ENCODE measurements at places on chromosomes 16 and 17.

DNA sequence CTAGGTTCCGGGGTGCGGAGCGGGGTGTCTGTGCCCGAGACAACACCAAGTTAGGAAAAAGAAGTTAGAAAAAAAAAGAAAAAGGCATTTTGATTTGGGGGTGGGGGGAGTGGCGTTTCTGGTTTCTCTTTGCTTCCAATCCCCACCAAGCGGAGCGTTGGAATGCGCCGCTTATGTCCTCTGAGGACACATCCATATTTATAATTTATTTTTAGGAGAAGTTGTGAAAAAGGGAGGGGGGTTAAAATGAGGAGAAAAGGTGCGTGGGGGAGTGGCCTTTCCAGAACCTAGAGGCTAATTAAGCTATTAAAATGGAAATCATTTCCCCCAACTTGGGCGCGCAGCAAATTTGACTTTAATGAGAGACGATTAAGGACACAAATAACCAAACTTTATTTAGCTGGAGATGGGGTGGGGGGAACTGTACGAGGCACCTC lies 232.1 kb downstream of the MRTFB start:
- no peak for DNase-seq

- no peak for DNase-seq
Observed at GRCh38 chr17:77147357-77147801, 6.6 kb downstream of the SEC14L1 start.

DNA sequence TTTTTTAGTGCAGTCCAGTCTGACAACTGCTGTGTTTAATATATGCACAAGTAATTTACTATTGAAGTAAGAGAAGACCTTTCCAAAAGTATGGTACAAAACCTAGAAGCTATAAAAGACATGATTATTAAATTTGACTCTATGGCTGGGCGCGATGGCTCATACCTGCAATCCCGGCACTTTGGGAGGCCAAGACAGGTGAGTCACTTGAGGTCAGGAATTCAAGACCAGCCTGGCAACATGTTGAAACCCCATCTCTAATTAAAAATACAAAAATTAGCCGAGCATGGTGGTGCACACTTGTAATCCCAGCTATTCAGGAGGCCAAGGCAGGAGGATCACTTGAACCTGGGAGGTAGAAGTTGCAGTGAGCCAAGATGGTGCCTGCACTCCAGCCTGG lies 41.4 kb upstream of the VWA3A start:
- DNase-seq = no peak

DNA sequence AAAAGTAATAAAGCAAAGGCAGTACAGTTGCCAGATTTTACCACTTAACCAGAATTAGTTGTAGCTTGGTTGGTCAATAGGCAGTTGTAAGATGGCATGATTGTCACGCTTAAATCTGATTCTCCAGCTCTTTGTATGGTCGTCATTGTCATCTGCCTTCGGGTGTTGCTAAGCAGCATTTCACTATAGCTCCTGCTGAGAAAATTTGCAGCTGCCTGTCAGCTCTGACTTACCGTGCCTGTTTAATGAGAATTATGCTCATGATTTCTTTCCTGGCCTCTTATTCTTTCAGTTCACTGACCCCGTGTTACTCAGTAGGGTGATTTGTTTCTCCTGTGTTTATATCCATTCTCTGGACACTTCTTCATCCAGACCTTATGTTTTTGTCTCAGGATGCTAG lies 66.7 kb downstream of the TANGO6 start:
- DNase-seq = no peak

DNA sequence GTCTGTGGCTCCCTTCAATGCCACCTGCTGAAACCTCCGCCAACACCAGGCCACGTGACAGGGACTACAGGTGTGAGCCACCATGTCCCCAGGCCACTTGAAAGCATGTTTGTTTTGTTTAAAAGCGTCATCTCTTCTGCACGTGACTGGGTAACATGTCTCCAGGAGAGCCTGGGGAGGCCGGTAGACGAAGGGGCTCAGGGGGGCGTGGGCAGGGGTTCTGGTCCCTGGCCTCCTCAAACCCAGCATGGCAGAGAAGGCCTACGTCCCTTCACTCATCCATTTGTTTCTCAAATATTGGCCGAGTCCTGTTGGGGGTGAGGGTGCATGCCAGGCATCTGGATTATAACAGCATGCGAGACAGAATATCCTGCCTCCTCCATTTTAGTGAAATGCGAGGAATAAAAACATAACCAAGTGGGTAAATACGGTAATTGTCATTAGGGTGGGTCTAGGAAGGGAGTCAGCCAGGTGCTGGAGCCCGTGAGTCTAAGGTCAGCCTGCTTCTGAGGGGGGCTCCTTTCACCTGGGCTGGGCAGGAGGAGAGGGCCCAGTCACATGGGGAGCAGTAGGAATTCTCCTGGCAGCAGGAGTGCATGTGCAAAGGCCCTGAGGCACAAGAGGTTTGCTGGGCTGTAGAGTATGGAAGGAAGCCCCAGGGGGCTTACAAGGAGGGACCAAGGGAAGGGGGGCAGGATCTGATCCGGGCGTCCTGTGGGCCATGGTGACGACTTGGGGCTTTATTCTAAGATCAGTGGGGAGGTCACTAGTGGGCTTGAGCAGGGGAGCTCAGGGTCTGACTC lies 26.8 kb upstream of the CIBAR2 start:
- no peak for DNase-seq

GRCh38 chr17:66655461-66655860 lies 179.5 kb upstream of the CACNG5 start:
- no peak for DNase-seq

- no peak for DNase-seq
Observed at GRCh38 chr16:29821643-29822115, 1.4 kb downstream of the MVP start.

DNA sequence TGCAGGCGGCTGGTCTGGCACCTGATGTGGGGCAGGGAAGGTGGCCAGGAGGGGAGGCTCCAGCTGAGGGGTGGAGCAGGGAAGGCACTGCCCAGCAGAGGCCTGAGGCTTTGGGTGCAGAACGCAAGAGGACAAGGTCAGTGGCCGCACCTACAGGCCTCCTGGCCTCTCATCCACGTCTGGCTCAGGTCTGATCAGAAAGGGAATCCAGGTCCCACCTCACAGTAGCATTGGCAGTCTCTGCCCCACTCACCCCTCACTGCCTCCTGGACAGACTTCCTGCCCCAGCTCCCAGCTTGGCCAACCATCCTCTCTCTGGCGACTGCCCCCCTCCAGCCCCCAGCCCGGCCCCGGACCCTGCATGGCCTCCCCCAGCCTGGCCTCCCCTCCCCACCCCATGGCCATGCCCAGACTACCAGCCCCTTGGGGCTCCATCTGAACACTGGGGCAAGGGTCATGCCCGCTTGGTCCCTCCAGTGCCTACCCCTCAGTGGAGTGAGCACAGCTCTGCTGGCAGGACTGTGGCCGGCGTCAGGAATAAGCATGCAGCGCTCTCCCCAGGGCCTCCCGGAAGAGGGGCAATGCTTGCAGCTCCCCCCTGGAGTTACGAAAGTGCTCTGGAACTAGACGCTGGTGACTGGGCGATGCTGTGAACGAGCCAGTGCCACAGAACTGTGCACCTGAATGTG lies 4.6 kb downstream of the UTS2R start:
- DNase-seq = no peak

- DNase-seq = no peak
Observed at GRCh38 chr16:89601906-89602272, 11.6 kb upstream of the DPEP1 start.

GRCh38 chr17:17119533-17119932 lies 77.3 kb downstream of the MPRIP start:
- DNase-seq = no peak

DNA sequence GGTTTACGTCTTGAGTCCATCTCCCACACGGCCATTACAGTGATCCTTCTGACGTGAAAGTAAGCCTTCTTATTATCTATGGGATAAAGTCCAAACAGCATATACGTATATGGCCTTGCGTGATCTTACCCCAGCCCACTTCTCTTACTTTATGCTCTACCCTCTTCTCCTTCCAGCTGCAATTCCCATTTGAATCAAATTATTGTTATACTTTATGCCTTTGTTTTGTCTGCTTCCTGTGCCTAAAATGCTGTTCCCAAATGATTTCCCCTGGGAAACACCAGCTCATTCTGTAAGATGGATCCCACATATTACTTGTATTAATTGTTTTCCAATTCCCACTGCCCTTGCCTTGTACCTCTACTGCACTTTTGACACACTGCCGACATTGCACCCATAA lies 11.2 kb downstream of the UQCRC2 start:
- no peak for DNase-seq

DNA sequence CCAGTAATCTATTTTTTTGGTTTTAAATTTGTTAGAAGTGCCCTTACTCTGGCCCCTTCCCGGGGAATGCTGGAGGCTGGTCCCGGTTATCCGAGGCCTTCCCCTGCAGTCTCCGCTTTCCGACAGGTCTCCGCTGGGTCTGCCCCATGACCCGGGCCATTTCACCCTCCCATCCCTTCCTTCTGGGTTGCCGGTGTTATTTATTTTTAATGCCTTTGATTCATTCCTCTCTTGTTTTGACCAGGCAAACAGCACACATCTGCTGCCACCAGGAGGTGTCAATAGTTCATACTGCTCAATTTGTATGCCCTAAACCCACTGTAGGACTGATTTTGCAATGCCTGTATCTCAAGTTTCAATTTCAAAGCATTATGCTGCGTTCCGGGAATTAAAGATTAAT lies 113.2 kb upstream of the IRX5 start:
- DNase-seq = no peak

GRCh38 chr16:88854306-88855111 lies 2.2 kb downstream of the GALNS start:
- no peak for DNase-seq
